ENCODE measurements at places on chromosomes 5 and 9.

- peak; percentile 33 for DNase-seq
These were observed 13.6 kb downstream of the CPEB4 start for GRCh38 chr5:173901705-173902104.

- DNase-seq, result no peak
These were observed 91.5 kb downstream of the CDH6 start for GRCh38 chr5:31285025-31285424.

GRCh38 chr5:153988510-153988909, 50.2 kb downstream of the FAM114A2 start:
- DNase-seq, result no peak

GRCh38 chr5:16902846-16903245, 33.2 kb downstream of the MYO10 start:
- DNase-seq, result no peak

DNA sequence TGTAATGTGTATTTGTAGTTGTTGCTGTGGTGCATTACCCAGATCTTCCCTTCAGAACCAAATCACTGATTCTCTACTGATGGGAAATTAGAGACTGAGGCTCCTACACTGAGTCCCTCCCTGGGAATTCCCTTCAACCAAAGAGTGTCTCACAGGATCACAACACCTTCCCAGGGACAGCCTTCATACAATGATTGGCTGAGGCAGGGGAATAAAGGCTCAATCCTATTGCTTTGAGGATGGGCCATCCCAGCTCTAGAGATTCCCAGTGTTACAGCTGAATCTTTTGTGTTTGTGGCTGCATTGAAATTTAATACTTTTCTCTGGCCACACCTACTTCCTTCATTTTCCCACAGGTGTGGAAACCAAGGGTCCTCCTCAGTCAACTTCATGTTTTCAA, 96.4 kb upstream of the ELL2 start:
- no peak for DNase-seq

GRCh38 chr5:138595180-138595795, 20.1 kb upstream of the HSPA9 start:
- DNase-seq, result no peak

DNA sequence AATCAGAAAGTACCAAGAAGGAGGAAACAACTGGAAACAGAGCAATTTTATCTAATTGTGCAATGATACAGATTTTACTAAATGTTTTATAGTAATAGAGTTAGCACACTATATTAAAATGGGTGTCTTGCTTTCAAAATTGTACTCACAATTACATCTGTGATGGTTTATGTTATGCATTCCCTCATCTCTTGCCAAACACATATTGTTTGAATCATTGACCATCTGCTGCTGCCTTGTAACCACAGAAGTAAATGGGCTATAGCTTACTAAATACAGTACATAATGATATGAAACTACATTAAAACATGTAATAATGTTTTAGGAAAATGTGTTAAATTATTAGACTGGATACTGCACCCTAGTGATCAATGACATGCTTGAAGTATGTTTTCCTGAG, 158.1 kb downstream of the SLC25A46 start:
- DNase-seq, result no peak

- DNase-seq, result no peak
These were observed 151.0 kb upstream of the TBC1D2 start for GRCh38 chr9:98406469-98406868.

DNA sequence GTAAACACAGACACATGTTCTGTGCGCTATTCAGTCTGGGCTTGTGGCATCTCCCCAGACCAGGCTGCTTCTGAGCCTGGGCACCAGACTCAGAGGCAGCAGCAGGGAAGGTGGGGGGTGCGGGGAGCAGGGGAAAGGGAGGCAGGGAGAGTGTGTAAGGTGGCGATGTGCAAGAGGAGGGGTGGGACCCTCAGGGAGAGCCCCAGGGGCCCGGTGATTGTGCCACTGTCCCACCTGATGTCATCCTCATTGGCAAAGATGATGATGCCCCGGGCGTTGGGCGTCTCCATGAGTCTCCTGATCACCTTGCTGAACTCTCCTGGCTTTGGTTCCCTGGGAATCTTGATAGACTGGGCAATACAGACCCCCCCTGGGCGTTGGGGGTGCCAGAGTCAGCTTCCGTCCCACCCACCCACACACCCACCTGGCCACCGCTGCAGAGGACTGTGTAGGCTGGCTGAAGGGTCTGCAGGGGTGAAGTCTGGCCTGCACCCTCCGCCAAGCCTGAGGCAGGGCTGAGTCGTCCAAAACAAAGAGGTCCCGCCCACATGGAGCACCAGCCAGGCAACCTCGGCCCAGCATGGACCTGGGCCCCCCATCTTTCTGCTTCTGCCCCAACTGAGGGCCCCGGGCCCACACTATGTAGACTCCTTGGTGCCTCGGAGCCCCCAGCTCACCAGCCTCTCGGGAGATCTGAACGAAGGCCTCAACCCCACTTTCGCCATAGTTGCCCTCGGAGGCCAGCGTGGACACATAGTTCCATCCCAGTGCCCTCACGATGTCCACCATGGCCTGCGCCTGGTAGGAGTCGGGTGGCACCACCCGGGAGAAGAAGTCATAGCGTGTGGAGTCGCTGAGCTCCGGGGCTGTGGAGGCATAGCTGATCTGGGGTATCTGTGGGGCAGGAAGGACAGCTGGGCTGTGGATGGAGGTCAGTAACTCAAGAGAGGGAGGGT, 3.7 kb downstream of the GRM6 start:
- DNase-seq, result no peak

- no peak for DNase-seq
These were observed 32.2 kb downstream of the SHOC1 start for GRCh38 chr9:111762556-111762955.

- DNase-seq, result no peak
These were observed 31.0 kb upstream of the DENND1A start for GRCh38 chr9:123960965-123961364.

GRCh38 chr5:76278261-76278789, 124.8 kb upstream of the IQGAP2 start:
- no peak for DNase-seq

DNA sequence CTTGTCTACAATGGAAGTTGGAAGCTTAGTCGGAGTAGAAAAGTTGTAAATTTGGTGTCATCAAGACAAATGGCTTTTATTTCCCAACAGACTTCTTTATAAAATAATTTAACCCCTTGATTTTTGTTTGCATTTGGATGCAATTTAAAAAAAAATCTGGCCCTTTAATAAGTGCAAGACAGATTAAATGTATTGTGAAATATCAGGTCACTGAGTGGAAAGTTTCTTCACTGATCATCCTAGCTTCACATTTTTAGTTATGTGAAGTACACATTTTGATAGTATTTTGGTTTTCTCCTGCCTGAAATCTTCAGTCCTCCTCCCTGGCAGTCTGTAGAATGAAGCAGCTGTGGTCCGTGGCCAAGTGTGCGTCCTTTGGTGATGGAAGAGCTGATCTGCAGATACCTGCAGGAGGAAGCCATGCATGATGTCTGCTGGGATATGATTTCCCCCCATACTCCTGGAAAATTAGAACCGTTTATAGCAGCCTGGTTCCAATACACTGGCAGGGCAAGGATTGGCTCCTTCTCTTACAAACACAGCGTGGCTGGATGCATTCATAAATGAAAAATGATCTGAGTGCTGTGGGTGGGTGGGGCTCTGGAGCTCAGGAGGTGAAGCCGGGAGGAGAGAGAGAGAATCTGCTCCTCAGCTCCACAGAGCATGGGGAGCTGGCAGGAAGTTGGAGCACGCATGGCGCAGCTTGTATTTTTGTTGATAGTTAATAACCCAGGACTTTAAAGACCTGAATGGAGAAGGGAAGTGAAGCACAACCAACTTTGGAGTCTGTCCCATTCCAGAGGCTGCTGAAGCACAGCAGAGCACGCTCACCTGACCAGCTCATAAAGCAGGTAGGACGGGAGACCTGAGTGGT, 238.4 kb downstream of the GOLPH3 start:
- no peak for DNase-seq

- DNase-seq, result no peak
These were observed 1356.4 kb downstream of the EFNA5 start for GRCh38 chr5:106314221-106314824.

DNA sequence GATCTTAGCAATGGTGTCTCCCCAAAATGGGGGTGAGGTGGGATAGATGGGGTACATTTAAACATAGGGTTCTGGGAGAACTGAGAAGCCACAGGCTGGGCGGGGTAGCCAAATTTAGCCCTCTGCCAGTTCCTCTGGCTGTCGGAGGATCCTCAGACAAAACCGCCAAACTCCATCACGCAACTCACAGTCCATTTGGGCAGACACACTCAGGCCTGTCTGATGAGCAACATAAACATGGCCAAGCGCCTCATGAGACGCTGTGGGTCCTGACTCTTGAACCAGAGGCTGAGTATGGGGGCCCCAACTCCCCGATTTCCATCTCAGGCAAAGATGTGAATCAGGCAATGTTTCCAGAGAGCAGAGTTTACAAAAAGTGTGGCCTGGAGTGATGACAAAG, 162.3 kb downstream of the FGF18 start:
- no peak for DNase-seq

- no peak for DNase-seq
These were observed 17.7 kb upstream of the DAB2IP start for GRCh38 chr9:121633736-121634135.

DNA sequence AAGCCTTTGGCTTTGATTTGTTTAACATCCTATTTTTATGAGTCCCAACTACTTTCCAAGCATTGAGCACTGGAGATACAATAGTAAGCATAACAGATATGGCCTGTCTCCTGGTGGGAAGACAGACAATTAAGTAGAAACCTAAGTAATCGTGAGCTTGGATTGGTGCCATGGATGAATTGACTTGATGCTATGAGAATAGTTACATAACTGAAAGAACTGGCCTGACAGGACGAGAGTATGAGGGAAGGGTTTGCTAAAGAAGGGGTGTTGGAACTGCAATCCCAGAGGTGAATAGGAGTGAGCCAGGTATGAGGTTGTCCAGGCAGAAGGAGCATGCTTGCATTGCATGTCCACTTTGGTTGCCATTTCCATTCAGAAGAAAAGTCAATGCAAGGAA, 52.4 kb downstream of the GPR21 start:
- DNase-seq, result no peak

DNA sequence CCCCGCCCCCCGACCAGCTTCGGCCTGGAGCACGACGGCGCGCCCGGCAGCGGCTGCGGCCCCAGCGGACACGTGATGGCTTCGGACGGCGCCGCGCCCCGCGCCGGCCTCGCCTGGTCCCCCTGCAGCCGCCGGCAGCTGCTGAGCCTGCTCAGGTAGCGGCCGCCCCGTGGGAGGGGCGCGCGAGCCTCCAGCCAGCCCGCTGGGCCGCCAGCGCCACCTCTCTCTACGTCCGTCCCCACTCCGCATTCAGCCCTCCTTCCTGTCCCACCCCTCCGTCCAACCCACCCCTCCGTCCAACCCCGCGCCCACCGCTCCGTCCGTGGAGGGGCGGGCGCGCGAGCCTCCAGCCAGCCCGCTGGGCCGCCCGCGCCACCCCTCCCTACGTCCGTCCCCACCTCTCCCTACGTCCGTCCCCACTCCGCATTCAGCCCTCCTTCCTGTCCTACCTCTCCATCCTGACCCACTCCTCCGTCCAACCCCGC, 6.5 kb downstream of the ADAMTS13 start:
- DNase-seq, result no peak

DNA sequence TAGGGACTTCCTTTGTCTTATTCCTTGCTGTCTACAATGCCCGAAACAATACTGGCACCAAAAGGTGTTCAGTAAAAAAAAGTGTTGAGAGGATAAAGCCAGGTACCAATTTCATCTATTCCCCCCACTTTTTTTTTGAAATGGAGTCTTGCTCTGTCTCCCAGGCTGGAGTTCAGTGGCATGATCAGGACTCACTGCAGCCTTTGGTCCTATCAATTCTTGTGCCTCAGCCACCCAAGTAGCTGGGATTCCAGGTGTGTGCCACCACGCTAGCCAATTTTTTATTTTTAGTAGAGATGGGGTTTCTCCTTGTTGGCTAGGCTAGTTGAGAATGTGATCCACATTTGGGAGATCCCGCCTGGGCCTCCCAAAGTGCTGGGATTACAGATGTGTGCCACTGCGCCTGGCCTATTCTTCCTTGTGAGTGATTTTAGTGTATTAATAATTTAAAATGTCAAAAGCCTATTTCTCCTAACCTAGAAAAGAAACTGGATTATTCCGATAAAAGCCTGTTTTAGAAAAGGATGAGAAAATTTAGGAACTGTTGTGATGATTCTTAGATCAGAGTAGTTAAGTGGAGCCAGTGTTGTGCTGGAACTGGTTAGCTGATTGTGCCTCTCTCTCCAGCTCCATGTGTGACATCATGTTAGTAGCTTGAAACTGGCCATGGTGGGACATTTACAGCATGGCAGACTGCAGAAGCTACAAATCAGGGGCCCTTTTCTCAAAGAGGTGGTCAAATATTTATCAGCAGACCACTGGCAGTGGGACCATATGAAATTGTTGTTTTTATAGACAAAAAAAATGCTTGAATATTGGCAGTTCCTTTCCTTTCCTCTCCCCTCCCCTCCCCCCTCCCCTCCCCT, 14.3 kb downstream of the CDC42SE2 start:
- no peak for DNase-seq

GRCh38 chr5:171911152-171911551, 95.3 kb downstream of the FBXW11 start:
- no peak for DNase-seq

DNA sequence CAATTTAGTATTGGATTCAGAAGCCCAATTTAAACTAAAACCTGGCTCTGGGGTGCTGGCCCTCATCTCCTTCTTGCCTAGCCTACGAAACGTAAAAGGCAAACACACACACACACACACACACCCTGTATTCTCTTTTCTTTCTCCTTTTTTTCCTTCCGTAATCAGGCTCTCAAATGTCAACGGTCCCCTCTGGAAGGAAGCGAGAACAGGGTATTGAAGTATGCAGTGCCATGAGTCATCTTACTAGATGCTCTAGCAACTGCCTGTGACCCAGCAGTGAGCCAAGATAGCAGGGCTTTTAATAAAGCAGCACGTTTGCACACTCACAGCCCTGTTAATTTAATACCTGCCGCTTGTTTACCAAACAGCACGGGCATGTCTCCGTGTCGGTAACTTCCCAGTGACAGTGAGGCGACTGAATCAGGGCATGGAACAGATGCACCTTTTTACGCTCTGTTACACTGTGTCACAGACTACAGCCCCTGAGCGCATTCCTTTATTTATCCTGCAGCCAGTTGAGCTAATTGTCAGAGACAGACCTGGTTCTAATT, 243.8 kb downstream of the BNC2 start:
- DNase-seq, result no peak
